ENCODE measurements at places on chromosomes 12 and 14.
A peak's percentile ranks its signal among the peaks of the same experiment; 100 is the strongest.

DNA sequence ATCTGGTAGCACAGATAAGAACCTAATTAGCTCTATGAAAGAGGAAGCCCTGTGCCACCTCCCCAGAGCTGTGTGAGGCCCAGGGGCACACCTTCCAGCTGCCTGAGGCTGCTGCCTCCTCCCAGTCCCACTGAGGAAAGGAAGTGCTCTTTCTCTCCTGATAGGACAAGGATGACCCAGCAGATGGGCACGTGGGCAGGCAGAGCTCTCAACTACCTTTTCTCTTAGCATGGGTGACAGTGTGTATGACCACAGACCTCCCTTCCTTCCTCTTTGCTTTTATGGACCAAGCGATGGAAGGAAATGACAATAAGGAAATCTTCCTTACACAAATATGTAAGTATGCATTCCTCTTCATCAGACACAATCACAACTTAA, 127.6 kb upstream of the AMIGO2 start:
- DNase-seq = no peak

DNA sequence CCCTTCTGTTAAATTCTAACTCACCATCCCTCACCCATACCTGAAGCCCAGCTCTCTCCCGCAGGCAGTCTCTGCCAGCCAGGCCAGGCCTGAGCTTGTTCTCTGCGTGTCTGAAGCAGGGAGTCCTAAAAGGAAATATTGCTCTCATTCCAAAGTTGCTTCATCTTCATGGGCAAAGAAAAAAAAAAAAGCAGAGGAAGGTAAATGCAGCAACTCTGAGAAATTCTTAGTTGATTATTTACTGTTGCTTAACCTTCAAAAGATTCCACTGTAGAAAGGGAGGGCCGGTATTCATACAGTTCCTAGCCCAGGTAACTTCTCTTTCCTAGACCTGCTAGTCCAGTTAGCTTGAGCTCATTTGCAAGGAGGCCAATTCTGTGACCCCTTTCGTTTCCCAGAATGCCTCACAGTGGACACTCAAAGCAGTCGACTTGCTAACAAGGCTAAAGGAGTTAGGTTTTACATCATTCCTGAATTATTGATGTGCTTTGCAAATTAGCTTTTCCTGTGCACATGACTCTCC, 193.5 kb upstream of the EEA1 start:
- no peak for DNase-seq

GRCh38 chr12:112837629-112838197, 46.2 kb downstream of the RPH3A start:
- no peak for DNase-seq

- no peak for DNase-seq
Measured at GRCh38 chr14:97426776-97427175, 629.6 kb downstream of the VRK1 start.

GRCh38 chr12:110971936-110972335, 51.6 kb upstream of the MYL2 start:
- DNase-seq = no peak

GRCh38 chr12:53069621-53070410, 9.4 kb downstream of the SPRYD3 start:
- DNase-seq = no peak

DNA sequence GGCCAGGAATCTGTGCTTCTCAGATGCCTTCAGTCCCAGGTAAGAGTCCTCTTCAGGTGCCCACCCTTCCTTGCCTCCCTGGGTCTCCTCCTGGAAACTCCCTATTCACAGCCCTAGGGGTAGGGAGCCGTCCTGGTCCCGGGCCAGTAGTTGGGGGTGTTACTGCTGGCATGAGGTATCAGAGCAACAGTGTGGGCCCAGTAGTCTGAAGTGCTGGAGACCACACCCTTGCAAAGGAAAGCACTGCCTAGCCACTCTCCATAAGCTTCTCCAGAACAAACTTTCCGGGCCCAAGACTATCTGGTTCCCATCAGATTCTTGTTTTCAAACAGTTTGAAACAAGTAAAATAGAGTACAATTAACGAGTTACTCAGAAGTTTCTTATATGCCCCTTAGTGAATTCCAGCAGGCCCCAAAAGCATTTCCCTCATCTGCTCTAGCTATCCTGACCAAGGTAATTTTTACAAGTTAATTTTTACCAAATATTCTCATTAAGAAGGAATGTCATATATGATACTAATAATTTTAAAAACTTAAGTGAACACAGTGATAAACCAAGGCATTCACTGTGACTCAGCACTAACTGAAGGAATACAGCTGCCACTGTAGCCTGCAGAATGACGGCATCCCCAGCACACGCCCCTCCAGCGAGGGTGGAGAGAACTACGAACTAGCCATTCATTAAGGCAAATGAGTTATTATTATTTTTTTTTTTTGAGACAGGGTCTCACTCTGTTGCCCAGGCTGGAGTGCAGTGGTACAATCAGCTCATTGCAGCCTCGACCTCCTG, 49.4 kb downstream of the MOK start:
- no peak for DNase-seq

DNA sequence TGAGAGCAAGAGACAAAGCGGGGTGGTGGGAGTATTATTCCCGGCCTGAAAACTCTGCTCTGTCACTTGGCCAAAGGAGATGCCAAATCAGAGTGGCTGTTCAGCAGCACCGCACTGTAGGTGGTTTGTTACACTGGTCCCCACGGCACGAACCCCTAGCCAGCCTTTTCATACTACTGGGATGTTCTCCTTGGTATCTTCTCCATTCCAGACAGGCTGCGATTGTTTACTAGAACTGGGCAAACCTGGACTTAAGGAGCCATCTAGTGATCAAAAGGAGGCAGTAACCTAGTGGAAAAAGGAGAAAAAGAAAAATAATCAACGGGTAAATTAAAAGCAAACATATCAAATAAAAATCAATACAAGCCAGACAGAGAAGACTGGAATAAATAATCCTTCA, 58.9 kb upstream of the TMTC2 start:
- DNase-seq = peak; percentile 43

DNA sequence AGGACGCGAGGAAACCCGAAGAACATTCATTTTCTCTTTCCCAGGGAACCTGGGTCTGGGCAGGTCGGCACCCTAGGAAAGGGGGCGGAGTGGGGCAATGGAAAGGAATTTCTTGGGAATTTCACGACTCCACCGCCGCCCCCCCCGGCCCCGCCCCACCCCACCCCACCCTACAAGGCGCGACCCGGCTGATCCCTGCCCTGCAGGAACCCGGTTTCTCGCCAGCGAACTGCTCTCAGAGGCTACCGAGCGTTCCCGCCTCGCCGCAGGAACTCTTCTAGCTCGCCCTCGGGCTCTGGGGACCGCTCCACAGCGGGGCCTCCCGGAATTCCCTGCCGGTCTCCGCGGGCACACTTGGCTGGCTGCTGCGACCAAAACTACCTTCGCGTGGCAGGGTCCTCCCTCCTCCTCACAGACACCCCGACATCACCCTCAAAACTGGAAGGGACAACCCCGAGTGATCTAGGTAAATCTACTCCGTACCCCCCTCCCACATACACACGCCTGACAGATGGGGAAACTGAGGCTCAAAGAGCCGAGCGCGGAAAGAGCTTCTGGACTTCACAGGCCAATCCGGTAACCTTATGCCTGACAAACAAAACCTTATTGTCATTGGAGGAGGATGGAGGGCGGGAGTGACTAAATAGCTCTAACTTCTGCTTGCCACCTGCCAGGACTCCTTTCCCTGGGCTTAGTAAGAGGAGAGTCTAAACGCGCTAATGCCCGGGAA, 785 bp upstream of the ACTN1 start:
- peak; percentile 52 for DNase-seq

DNA sequence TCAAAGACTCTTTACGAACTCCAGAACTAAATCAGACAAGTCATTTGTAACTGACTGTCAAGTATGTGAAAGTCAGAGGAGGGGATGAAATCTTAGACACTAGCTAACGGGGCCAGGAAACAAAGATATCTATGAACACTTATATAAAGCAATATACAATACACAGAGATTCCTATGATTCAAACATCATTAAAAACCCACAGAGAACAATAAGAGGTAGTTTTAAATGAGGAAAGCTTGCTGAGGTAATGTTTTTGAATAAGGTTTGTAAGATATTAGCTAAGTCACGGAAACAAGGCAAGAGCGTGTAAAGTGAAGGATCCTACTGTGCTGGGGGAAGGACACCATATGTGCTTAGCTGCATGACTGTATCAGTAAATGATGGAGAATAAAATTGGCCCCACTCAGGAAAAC, 36.7 kb downstream of the SAV1 start:
- no peak for DNase-seq

- DNase-seq = no peak
Measured at GRCh38 chr12:68117661-68118060, 41.9 kb downstream of the IFNG start.

- DNase-seq = no peak
Measured at GRCh38 chr12:121930862-121931261, 12.5 kb downstream of the CFAP251 start.

DNA sequence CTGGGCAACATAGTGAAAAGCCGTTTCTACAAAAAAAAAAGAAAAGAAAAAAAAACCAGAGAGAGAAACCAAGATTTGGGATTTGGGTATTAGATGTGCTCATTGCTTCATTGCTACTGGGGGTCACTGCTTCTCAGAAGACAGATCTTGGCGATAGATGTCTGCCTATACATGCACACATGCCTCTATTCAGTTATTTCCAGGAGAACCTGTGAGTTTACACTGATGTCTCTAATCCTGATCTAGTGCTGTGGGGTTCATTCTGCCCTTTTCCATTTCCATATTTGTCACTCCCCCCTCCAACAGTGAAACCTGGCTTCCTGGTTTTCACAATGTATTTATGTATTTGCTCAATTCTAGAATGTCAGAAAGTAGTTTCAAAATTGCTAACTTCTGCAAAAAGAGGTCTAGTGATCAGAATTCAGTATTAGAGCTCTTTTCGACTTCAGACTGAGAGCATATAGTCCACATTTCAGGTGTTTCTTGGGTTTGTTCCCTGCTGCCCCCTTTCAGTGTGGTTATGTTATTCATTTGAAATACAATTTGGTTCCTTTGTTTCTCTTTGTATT, 111.0 kb downstream of the SLC25A47 start:
- no peak for DNase-seq

DNA sequence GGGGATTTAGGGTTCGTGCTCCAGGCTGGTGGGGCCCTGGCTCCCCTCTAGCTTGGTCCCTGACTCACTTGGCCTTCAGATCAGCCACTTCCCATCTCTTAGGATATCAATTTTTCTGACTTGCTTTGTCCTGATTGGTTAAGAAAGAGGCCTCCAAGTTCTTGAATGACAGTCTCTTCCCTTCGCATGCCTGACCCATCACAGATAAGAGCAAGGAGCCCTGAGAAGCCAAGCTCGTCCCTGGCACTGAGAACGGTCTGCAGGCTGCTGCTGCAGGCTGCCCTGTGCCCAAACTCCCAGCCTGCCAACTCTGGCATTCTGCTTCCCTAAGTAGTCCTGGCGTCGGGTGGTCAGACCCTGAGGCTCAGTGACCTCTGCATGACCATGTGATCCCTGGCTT, 794 bp upstream of the LRTM2 start:
- DNase-seq = no peak

Data from NCI-H345 (cell line).